ENCODE measurements at places on chromosomes 2 and 18. TPM values are rescaled to one million over a fixed set of nuclear protein-coding genes. Genes with fewer than 3 reads are reported as not detected.

- DNase-seq: no peak
These were observed at the start of gene CDH19 for GRCh38 chr18:66603941-66604627. Gene CDH19 (minus strand): TSS chr18:66604090. CDS start chr18:66572204, 31,886 bp downstream.

DNA sequence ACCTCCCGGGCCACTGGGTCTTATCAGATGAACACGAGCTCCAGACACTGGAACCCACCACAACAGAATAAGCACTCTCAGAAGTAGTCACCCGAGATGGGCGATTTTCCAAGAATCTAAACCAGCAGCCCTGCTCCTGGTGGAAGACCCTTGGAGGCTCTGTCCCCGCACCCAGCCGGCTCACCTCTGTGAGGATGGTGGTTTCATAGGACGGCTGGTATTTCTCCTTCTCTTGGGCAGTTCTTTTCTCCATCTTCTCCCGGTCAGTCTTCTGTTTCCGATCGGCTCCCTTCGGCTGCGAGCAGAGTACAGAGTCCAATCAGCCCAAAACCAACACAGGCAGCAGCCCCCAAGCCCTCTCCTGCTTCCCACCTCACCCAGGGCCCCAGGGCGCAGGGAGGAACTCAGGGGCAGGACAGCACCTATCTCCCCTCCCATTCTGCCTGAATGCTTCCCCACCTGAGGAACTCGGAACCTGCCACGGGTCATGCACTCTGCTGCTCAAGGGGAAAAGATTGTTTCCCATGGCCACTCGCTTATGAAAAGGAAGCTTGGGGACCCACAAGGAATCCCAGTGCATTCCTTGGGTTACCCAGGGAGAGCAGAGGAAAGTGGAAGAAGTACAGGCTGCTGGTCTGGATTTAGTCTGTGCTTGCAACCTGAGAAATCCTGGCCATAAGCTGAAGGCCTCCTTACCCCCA, 42.7 kb downstream of the TFCP2L1 start:
- DNase-seq: no peak

- peak; percentile 97 for DNase-seq
These were observed 11.7 kb upstream of the DCTN1 start for GRCh38 chr2:74391580-74392448.

- no peak for DNase-seq
These were observed 41.3 kb downstream of the PSMG2 start for GRCh38 chr18:12744103-12744502.

DNA sequence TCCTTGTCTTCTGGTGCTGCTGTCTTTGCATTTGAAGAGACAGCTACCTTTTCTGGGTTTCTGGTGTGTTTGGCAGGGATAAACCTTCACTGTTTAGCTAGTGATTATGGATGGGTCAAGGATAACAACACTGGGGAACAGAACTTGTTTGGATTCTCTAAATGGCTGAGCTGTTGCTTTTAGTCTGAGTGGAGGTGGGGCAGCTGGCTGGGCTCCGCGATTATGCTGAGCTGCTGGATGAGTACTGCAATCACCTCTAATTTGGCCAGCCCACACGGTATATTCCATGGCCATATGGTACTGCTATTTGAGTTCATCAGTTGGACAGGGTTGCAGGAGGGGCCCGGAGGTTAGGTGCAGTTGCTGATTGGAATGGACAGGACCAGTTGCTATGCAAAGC, 361.6 kb upstream of the TFPI start:
- DNase-seq: no peak

Gene RAB6C
- 0.06 TPM for polyA plus RNA-seq

Gene TUBA3E
- not detected for polyA plus RNA-seq

Data from psoas muscle (tissue), 8 donors.